Ascending aorta (tissue), 2 donors: ENCODE measurements at places on chromosomes 4 and X. TPM values are rescaled to one million over a fixed set of nuclear protein-coding genes. Genes with fewer than 3 reads are reported as not detected.

MTNR1A gene
- not detected for total RNA-seq

BRS3 gene
- not detected for total RNA-seq

TGIF2LX gene
- not detected for total RNA-seq

UBE2A gene
- 28.4 TPM for total RNA-seq

CFI gene
- 17.8 TPM for total RNA-seq

GAGE1 gene
- not detected for total RNA-seq

RHOXF1 gene
- not detected for total RNA-seq

ANXA5 gene
- total RNA-seq, result 203 TPM

DNA sequence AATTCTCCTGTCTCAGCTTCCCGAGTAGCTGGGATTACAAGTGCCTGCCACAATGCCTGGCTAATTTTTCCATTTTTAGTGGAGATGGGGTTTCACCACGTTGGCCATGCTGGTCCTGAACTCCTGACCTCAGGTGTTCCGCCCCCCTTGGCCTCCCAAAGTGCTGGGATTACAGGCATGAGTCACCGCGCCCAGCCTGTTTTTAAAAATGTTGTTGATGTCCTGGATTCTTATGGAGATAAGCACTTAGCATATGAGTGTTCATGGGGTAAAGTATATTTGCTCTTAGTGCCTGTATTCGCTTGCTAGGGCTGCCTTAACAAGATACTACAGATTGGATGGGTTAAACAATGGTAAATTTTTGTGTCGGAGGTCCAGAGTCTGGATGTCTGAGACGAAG is 91.7 kb downstream of the CEP44 start:
- no peak for DNase-seq
- H3K4me1 ChIP-seq, result no peaks in the 10 kb centered on the region
- no peaks in the 10 kb centered on the region for H3K36me3 ChIP-seq
- no peak overlapping the region for H3K27ac ChIP-seq
- H3K4me3 ChIP-seq, result no peak overlapping the region

- H3K36me3 ChIP-seq, result no peaks in the 10 kb centered on the region
- H3K27ac ChIP-seq, result no peak overlapping the region
- DNase-seq, result no peak
- H3K4me3 ChIP-seq, result no peak overlapping the region
These were observed 244.6 kb upstream of the TENM3 start for GRCh38 chr4:181998398-181999295.

DNA sequence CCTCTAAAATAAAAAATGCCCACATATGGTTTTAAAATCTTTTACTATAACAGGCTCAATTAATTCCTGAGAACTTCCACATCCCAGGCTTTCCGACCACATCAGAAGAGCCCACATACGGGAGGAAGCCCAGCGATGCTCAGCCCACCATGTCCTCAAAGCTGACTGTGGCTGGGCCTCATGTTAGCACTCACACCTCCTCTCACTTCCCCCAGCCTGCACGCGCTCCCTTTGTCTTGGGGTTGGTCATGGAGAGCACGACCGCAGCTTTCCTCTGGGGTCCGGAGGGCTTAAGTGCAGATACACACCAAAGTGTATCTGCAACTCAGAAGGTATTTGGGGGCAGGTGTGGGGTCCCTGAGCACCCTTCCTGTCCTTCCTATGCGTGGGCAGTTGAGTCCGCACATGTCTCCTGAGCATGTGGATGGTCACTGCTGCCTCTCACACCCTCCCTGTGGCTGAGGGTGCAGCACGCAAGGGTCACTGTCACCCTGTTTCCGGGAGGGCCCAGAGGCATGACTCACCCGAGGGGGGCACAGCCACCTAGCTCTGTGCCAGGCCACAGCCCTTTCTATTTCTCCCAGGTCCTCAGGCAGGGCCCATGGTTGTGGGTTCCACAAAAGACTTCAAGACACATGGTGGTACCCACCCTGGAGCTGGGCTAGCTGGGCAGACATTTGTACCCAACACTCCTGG is 21.2 kb downstream of the WDR1 start:
- DNase-seq, result no peak
- peaks cover 89% of the 10 kb centered on the region for H3K36me3 ChIP-seq
- H3K4me3 ChIP-seq, result no peak overlapping the region
- peaks cover 78% of the 10 kb centered on the region for H3K4me1 ChIP-seq

DNA sequence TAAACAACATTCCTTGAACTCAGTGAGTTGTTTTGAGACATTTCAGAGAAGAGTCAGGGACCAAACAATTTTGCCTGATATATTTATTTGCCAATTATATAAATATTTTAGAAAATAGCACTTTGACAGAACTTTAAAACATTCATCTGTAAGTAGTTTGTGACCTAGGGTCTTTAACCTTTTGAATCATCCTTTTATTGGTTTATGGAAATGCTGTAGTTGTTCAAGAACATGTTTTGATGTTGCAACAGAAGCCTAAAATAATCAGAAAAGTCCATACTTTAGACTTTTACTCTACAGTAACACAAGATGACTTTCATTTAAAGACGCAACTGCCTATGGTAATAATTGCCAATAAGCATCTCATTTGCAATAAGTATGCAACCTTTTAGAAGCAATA is 43.0 kb downstream of the CXCL1 start:
- no peak overlapping the region for H3K4me3 ChIP-seq
- no peak for DNase-seq
- H3K27ac ChIP-seq, result no peak overlapping the region
- H3K36me3 ChIP-seq, result no peaks in the 10 kb centered on the region
- H3K4me1 ChIP-seq, result no peaks in the 10 kb centered on the region

DNA sequence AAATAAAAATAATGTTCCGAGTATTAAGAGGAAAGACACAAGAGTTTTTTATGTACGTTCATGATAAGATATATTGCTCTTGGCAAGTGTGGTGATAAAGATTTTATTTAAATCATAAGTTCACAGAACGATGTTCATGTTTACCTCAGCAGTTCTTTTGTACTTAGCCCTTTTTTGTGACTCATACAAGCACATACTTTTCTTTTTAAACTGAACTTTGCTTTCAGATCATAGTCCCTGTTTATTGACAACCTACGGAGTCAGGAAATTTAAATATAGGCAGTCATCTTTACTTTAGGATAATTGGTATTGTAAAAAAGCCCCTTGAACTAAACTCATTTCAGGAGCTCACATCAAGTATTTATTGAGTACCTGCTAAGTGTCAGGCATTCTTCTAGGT is 1.3 kb upstream of the CTSO start:
- H3K36me3 ChIP-seq, result no peaks in the 10 kb centered on the region
- H3K4me1 ChIP-seq, result no peaks in the 10 kb centered on the region
- no peak overlapping the region for H3K27ac ChIP-seq
- no peak overlapping the region for H3K4me3 ChIP-seq
- H3K27me3 ChIP-seq, result no peaks in the 10 kb centered on the region

DNA sequence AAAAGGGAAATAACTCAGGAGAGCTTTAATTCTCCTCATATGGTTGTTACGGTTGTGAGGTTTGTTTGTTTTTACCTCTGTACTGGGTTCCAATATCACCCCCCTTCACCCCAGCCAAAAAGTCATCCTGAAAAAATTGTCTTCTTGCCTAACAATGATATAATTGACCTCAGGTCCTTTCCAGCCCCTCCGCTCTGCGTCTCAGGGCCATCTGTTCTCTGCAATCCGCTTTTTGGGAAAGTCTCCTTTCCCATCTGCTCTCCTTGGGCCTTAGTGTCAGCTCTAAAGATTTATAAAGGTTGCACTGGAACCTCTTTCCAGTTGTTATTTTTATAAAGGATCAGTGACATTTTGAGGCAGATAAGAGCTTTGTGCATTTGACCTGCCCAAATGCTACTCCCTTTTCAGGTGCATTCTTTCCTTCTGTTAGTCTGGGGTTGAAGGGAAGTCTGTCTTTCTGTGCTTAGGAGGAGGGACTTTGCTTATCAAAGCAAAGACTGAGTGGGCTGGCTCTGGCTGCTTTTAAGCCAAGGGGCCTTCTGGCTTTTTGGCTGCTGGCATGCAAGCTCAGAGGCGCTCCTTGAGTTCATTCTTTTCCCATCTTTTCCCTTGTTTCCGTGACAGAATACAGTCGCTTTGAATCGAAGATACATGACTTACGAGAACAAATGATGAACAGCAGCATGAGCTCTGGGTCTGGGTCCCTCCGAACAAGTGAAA is 34.1 kb downstream of the DLG3 start:
- H3K4me1 ChIP-seq, result peaks cover 15% of the 10 kb centered on the region
- DNase-seq, result no peak
- H3K27me3 ChIP-seq, result no peaks in the 10 kb centered on the region
- peak overlapping the region; percentile 80 for H3K27ac ChIP-seq

DNA sequence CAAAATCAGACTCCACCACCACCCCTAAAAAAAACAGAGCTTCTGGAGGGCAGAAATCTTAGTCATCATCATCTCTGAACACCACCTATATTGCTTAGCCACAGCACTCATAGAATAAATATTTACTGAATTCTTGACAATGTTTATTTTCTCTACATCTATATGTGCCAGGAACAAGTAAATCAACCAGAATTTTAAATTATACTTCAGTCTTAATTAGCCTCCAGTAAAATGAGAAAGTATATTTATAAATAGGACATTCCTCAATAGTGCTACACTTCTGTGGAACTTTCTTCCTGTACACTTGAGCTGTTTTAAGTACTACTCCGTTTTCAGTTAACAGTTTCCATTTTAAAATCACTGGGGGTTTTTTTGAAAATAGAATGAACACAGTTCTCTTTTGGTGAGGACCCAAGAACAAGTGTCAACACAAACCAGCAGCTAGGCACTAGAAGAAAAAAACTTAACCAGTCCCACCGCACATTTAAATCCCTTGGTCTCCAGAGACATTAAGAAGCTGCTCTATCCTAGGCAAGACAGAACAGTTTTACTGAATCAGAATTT is 25.5 kb downstream of the SMIM14 start:
- H3K27ac ChIP-seq, result peak overlapping the region; percentile 78
- peaks cover 2% of the 10 kb centered on the region for H3K4me1 ChIP-seq
- no peak overlapping the region for H3K4me3 ChIP-seq
- no peak for DNase-seq
- H3K36me3 ChIP-seq, result peaks cover 4% of the 10 kb centered on the region
- H3K27me3 ChIP-seq, result no peaks in the 10 kb centered on the region

DNA sequence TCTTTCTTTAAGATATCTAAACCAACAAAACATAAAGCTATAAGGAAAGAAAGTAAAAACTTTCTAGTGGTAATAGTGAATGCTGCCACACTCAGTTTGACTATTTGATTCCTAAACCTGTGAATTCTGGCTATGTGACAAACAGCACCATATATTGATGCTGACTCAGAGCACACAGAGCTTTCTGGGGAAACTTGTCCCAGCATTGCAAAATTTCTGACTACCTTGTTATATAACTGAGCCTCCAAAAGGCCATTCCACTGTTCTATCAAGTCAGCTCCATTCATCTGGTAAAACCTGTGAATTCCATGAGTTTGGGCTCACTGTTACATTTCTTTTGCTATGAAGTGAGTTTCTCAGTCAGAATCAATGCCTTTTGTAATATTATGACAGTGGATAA is 1229.7 kb downstream of the PCDH18 start:
- no peaks in the 10 kb centered on the region for H3K27me3 ChIP-seq
- no peaks in the 10 kb centered on the region for H3K4me1 ChIP-seq
- DNase-seq, result no peak

GRCh38 chr4:113145519-113146291 is 96.3 kb downstream of the ANK2 start:
- DNase-seq, result no peak
- H3K27ac ChIP-seq, result peak overlapping the region; percentile 63
- no peaks in the 10 kb centered on the region for H3K4me1 ChIP-seq

- no peaks in the 10 kb centered on the region for H3K27me3 ChIP-seq
- H3K4me3 ChIP-seq, result no peak overlapping the region
- H3K4me1 ChIP-seq, result no peaks in the 10 kb centered on the region
These were observed 28.3 kb downstream of the SEPTIN11 start for GRCh38 chr4:76977736-76978350.

GRCh38 chr4:85715991-85716737 is 241.2 kb downstream of the ARHGAP24 start:
- H3K4me3 ChIP-seq, result no peak overlapping the region
- no peaks in the 10 kb centered on the region for H3K27me3 ChIP-seq
- H3K27ac ChIP-seq, result no peak overlapping the region
- H3K4me1 ChIP-seq, result no peaks in the 10 kb centered on the region
- no peak for DNase-seq

DNA sequence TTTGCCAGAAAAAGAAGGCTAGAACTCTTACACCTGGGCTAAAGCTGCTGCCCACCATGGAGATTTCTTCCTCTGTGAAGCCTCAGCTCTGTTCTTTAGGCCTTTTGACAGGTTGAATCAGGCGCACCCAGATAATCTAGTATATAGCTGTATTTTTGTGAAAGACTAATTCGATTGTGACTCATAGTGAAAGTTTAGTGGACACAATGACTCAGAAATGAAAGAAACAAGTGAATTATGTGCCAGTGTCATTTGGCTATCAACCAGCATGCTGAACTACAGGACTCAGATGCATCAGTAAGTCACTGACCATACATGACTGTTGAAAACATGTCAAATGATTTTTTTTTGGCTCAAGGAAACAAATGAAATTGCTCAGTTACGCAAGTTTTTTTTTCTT is 425.4 kb downstream of the SLITRK2 start:
- no peaks in the 10 kb centered on the region for H3K27me3 ChIP-seq
- H3K36me3 ChIP-seq, result no peaks in the 10 kb centered on the region
- no peak for DNase-seq
- H3K27ac ChIP-seq, result no peak overlapping the region

DNA sequence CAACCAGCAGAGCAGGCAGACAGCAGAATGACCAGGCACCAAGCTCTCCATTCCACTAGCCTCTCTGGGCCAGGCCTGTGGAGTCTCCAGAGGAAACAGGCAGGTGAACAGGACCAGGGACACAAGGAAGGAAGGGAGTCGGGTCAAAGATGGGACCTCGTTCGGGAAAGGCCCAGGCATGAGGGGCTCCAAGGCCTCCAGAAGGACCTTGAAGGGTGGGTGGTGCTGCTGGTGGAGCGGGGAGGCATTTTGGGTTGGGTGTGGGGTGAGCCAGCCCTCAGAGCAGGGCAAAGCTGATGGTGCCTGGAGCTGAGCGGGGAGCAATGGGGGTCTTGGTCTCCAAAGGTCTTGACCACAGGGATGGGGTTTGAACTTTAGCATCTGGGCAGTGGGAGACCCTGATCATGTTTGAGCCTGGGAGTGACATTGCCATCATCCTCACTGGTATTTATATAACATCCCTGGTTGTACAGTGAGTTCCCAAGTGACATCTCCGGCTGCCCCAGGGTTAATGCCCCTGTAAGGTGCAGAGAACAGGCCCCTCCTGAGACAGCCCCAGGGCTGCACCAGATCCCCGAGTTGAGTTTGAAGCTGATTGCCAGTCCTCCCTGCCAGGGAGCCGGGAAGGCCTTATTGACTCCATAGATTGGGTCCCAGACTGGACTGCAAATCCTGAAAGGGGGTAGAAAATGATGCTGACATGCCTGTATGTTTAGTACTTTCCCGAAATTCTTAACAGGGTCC is 52.7 kb downstream of the PSAPL1 start:
- H3K27ac ChIP-seq, result no peak overlapping the region
- H3K36me3 ChIP-seq, result no peaks in the 10 kb centered on the region
- peak; percentile 43 for DNase-seq
- H3K27me3 ChIP-seq, result no peaks in the 10 kb centered on the region
- no peaks in the 10 kb centered on the region for H3K4me1 ChIP-seq

DNA sequence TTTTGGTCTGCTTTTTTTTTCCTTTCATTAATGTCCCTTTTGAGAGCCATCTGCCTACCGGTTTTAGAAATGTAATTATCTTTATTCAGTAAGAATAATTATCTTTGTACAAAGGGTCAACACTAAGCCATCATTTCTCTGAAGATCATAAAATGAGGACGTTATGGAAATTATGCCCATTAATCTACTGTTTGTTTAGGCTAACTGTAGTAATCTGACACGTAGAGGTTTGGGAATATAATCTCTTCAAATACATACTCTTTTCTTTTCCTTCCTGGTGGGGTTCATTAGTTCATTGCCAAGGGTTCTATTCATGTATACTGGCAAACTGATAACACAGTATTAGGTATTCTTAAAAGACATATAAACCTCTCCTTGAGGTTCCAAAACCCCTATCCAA is 3.8 kb upstream of the HSD17B13 start:
- no peaks in the 10 kb centered on the region for H3K36me3 ChIP-seq
- no peaks in the 10 kb centered on the region for H3K27me3 ChIP-seq
- DNase-seq, result no peak
- H3K4me3 ChIP-seq, result no peak overlapping the region
- H3K27ac ChIP-seq, result no peak overlapping the region
